Fibroblast of skin of right biceps (primary cell): ENCODE measurements at places on chromosomes 5 and 9.

- DNase-seq = peak; percentile 62
Measured at GRCh38 chr9:128420060-128420650, 502 bp upstream of the CERCAM start.

DNA sequence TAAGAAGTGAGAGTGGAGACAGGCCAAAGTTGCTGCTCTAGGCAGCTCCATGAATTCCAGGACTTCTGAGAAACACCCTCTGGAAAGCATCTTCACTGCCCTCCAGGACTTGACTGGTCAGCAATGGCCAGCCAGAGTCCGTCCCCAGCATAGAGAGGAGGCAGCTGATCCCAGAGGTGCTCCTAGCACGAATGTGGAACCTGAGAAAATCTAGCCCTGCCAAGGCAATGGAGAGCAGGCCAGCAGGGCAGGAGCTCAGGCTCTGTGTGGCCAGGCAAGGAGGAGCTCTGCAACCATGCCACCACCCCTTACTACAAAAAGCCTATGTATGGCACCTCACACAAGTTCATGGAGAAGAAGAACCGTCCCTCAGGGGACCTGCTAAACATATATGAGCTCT lies 56.1 kb upstream of the SPTLC1 start:
- no peak for DNase-seq

GRCh38 chr5:74556631-74557595 lies 83.6 kb downstream of the ENC1 start:
- DNase-seq = no peak

DNA sequence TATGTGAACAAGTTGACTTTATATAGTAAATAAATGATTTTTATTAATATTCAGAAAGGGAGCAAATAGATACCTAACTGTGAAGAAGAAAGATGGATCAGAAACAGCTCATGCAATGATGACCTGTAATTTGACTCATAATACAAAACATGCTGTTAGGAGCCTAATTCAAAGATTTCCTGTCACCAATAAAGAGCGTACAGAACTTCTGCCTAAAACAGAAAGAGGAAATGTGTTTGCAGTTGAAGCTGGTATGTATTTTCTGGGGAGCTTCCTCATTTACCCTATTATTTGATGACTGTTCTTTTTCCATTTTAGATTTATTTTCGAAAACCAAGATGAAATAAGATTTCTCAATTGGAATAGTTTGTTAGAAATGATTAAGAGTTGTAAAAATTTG lies 11.4 kb downstream of the YTHDC2 start:
- DNase-seq = no peak

DNA sequence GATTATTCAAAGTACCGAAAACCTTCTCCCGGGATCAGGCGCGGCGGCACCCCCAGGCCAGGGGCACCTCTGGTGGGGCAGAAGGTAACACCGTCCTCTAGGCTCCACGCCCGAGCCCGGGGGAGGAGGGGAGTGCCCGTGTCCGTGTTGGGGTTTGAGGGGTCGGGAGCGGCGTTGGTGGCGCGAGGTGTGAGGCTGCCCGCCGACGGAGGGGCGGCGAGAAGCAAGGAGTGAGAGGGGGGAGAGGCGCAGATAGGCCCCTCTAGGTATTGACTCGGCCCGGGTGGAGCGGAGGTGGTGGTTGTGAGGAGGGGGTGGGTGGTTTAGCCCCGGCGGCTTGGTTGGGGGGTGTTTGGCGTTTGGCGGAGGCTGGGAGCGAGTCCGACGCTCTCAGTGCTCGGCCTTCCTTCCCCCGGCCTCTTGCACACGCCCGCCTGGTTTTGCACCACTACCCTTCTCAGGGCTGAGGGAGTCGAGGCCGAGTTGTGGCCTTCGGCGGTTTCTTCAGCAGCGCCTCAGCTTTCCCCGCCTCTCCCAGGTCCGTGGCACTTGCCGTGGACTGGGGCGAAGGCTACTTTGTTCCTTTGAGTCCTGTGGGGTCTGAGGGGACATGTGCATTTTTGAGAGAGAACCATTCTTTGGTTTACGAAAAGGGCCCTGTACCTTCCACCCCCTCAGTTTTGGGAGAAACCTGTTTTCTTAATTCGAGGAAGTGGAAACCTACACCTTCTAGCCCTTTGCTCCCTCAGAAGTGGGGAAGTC lies 450 bp downstream of the GPBP1 start:
- DNase-seq = peak; percentile 35

DNA sequence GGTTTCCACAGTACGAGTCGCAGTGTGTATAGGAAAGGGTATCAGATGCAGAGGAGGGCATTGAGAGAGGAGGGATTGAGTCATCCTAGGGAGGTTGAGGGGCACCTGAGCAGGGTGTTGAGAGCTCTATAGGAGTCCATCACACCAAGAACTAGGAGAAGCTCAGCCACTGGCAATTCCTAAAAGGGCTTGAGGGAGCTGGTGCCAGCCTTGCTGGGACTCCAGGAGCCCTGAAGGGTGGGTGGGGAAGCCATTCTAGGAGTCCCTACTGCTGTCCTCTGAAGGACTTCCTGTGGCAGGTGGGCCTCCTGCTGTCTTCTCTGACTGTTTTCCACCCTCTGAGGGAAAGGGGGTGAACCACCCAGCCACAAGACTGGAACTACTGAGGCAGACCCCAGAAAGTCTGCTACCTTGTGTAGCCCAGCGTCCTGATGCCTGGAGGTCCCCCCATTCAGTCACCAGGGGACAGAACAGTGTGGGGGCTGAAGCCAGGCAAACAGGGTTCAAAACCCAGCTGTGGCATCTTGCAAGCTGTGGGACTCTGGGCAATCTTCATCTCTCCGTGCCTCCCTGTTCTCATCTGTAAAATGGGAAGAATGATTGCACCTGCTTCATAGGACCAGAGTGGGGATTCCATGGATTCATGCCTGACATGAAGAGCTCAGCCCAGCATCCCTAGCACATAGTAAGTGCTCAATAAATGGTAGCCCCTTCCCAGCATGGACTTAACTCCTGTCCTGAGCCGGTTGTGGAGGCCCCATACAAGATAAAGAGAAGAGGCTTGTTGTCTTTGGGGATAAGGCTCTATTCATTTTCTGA lies 149.5 kb downstream of the C9orf50 start:
- DNase-seq = no peak

DNA sequence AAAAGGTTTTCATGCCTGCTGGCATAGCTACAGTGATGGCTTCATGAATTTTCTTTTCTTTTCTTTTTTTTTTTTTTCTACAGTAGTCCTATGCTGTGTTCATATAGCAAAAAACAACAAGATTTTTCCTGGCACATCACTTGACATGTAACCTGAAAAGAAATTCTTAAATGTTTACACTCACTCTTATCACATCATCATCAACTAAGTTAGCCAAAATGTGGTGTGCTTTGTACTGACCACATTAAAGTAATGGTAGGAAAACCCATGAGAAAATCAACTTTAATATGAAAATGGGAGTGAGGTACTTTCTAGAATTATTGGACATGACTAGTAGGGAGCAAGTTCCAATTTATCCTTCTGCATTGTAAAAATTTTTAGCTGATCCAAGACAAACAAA lies 146.7 kb downstream of the SSBP2 start:
- DNase-seq = no peak

GRCh38 chr5:78308703-78309102 lies 14.2 kb upstream of the AP3B1 start:
- DNase-seq = no peak

DNA sequence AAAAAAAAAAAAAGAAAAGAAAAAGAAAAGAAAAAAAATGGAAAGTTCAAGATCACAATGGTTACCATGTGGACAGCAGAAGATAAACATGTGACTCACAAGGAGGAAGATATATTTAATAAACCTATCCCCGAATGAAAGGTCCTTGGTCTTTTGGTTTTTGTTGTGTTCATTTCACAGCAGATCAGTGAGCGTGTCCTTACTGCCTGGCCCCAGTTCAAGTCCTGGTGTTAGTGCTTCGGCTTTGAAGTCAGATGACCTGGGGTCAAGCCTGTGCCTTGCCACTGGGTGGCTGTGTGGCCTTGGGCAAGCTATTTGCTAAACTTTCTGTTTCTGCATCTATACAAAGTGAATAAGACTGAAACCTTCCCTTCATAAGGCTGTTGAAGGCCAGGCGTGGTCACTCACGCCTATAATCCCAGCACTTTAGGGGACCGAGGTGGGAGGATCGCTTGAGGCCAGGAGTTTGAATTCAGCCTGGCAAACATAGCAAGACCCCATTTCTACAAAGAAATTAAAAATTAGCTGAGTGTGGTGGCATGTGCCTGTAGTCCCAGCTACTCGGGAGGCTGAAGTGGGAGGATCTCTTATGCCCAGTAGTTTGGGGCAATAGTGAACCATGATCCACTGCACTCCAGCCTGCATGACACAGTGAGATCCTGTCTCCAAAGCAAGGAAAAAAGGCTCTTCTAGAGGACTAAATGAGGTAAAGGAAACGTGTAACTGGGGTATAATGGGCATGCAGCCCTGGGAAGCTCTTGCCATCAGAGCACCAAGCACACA lies 94.5 kb upstream of the SPATA31D4 start:
- no peak for DNase-seq

GRCh38 chr9:117394655-117395054 lies 20.2 kb downstream of the ASTN2 start:
- DNase-seq = no peak

GRCh38 chr5:26757941-26758340 lies 280.4 kb downstream of the CDH9 start:
- no peak for DNase-seq

DNA sequence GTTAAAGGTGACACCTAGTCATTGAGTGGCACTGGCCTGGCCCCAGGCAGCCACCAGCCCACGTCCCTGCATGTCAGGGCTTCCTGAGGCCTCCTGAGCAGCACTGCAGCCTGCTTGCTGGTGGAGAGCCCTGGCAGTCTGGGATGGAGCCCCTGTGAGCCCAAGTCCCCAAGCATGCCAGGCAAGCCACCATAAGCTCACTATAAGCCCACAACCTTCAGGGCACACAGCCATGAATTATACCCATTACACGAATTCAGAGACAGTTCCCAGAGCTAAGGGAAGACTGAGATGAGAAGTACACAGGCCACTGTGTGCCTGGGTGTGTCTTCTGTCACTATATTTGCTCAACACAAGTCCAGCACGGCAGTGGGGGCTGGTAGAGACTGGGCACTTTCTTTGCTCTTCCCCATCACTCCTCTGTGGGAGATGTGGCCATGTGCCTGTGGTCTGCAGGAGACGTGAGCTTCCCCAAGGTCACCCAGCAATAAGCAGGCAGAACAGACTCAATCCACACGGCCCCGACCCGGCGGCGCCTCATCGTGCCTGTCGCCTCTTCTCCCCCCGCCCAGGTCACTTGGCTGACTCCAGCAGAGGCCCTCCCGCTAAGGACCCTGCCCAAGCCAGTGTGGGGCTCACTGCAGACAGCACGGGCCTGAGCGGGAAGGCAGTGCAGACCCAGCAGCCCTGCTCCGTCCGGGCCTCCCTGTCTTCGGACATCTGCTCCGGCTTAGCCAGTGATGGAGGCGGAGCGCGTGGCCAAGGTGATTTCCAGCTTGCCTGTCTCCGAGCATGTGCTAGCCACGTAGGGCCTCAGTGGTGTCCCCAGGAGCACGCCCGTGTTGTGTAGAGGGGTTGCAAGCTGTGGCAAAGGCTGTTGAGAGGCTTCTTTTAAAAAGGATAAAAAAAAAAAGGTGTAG lies 114.8 kb downstream of the WNK2 start:
- no peak for DNase-seq

DNA sequence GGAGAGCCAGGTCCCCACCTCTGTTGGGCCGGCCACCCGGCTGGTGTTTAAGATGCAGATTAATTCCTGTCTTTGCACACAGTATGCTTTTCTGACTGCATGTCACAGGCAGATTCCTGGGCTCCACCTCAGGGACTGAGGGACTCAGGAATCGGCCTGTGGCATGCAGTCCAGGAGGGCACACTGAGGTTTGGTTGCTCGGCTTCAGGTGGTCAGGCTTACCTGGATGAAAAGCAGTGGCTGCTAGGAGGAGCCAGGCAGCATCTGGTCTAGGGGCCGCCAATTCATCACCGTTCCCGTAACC lies 1.1 kb downstream of the WDR5 start:
- DNase-seq = no peak

- DNase-seq = no peak
Measured at GRCh38 chr9:117116084-117116483, 298.8 kb downstream of the ASTN2 start.

DNA sequence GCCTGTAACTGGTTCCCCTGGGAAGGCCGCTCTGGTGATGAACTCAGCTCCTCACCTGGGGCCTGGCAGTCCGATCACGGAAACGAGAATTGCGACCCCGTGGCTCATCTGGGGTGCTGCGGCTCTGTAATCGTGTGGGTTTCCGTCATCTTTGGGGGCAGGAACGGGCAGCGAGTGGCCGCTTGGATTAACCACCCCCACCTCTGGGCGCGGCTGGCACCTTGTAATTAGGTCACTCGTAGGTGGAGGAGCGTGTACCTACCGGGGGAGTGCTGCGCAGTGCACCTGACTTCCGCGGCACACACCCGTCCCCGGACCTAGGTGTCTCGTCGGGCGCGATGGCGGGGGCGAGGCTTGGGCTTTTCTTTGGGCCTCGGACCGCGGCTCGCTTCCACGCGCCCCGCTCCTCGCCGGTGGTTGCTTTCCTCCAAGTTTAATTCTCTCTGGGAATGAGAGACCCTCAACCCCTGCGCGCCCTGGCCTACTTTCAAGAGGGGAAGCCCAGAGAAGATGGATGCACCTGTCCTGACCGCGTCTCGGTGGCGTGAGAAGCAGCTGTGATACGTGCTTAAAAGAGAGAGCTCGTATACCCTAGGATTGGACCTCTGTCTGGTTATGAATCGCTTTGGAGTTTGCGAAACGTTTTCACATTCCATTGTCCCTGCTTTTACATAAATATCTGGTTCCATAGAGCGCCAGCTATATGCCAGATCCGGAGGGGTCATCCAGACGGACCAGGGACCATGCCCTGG lies 744 bp upstream of the PPP2CA start:
- DNase-seq = no peak

- DNase-seq = no peak
Measured at GRCh38 chr5:103645816-103646215, 83.2 kb upstream of the NUDT12 start.

- DNase-seq = no peak
Measured at GRCh38 chr5:9726931-9727330, 96.8 kb upstream of the TAS2R1 start.

DNA sequence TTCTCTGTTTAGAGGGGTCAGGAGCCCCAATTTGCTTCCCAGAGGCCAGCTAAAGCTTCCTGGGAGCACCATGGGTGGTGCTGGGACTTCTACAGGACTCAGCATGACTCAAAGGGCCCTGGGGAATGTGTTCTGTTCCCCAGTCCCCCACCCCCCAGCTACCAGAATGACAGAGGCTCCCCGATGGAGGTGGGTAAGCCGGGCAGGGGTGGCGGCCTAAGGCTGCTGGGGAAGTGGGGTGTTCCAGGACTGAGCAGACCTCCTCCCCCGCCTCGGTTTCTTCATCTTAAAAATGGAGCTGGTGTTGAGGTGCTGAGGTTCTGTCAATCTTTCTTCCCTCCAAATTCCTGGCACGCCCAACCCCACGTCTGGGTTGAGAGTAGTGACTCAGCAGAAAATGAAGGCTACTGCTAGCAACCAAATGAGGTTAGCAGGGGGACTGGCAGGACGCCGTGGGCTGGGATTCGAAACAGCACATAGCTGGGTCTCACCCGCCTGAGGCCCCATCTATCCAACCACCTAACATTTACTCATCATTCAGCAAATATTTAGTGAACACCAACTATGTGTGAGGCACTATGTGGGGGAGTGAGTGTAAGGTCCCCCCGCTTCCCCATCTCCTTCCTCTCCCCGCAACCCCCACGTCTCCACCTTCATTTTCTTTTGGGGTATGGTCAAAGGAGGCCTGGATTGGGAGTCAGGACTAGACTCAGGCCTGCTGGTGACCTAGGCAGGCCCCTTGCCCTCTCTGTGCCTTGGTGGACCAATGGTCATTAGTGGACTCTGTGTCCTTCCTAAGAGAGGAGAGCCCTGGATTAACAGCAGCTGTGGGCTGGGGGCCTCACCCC lies 50.2 kb downstream of the C9orf50 start:
- DNase-seq = peak; percentile 99

GRCh38 chr9:72839085-72839484 lies 113.8 kb downstream of the ALDH1A1 start:
- peak; percentile 84 for DNase-seq
